ENCODE measurements at places on chromosomes 5 and 9. TPM values are rescaled to one million over a fixed set of nuclear protein-coding genes. Genes with fewer than 3 reads are reported as not detected.

DNA sequence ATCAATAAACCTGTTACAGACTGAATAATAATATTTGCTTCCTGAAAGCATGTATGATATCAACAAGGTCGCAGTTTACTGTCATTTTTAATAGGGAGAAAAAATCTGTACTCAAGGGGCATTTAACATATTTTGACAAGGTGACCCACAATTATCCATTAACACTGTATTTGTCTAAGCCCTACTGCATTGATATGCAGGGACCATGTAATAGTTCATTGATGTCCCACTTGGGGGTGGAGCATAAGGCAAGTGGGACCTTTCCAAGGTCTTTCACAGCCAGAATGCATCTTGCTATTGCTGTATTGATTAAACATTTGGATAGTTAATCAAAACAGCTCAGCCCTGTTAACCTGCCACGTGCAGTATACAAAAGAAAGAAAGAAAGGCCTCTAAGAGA, 502.0 kb downstream of the NR2F1-AS1 start:
- H3K36me3 ChIP-seq, result no peaks in the 10 kb centered on the region
- peak overlapping the region; percentile 62 for H3K27ac ChIP-seq
- peaks cover 45% of the 10 kb centered on the region for H3K4me1 ChIP-seq
- peak overlapping the region; percentile 22 for H3K4me3 ChIP-seq

GRCh38 chr5:14569948-14570691, 11.5 kb upstream of the OTULINL start:
- H3K4me3 ChIP-seq, result no peak overlapping the region
- peaks cover 22% of the 10 kb centered on the region for H3K27me3 ChIP-seq
- no peaks in the 10 kb centered on the region for H3K4me1 ChIP-seq
- no peak overlapping the region for H3K27ac ChIP-seq

- no peak overlapping the region for H3K4me3 ChIP-seq
- no peaks in the 10 kb centered on the region for H3K27me3 ChIP-seq
- H3K36me3 ChIP-seq, result peaks cover 12% of the 10 kb centered on the region
- DNase-seq, result peak; percentile 67
- peaks cover 31% of the 10 kb centered on the region for H3K4me1 ChIP-seq
Measured at GRCh38 chr9:92608909-92609445, 61.0 kb downstream of the IPPK start.

MRPS27 gene
- polyA plus RNA-seq, result 36.4 TPM

- H3K27me3 ChIP-seq, result no peaks in the 10 kb centered on the region
- no peak for DNase-seq
- no peaks in the 10 kb centered on the region for H3K36me3 ChIP-seq
- H3K27ac ChIP-seq, result no peak overlapping the region
- no peaks in the 10 kb centered on the region for H3K4me1 ChIP-seq
Measured at GRCh38 chr5:163172540-163173338, 264.7 kb upstream of the CCNG1 start.

GRCh38 chr9:73026375-73026774, 73.5 kb upstream of the ALDH1A1 start:
- H3K27me3 ChIP-seq, result no peaks in the 10 kb centered on the region
- H3K27ac ChIP-seq, result no peak overlapping the region
- no peak for DNase-seq
- H3K36me3 ChIP-seq, result no peaks in the 10 kb centered on the region
